Activated CD8-positive, alpha-beta T cell treated with anti-CD3 and anti-CD28 coated beads, Interleukin-2, amount 10 ng/mL, durations not matched to agents 7 days and 5 days (primary cell): ENCODE measurements at places on chromosomes 6 and 20. TPM values are rescaled to one million over a fixed set of nuclear protein-coding genes. Genes with fewer than 3 reads are reported as not detected.

The TINAG gene
- not detected for total RNA-seq

The SLC22A3 gene
- not detected for total RNA-seq

The HLA-DMA gene
- total RNA-seq = 28.6 TPM

The PPIL6 gene
- total RNA-seq = 0.16 TPM

The TRIM15 gene
- total RNA-seq = not detected

The EPHA7 gene
- total RNA-seq = not detected

The PSORS1C2 gene
- total RNA-seq = not detected

The MUC21 gene
- total RNA-seq = not detected

The HNF4A gene
- total RNA-seq = not detected

The FAM209B gene
- total RNA-seq = 1.1 TPM

The IYD gene
- total RNA-seq = not detected

The TULP4 gene
- total RNA-seq = 33.9 TPM

The CST2 gene
- not detected for total RNA-seq

- H3K27me3 ChIP-seq = no peaks in the 10 kb centered on the region
- no peak overlapping the region for H3K4me3 ChIP-seq
- no peak overlapping the region for H3K27ac ChIP-seq
- H3K36me3 ChIP-seq = no peaks in the 10 kb centered on the region
- no peak for DNase-seq
Measured at GRCh38 chr20:37349517-37350491, 3.9 kb downstream of the SRC start.

GRCh38 chr6:134537146-134537555 is 219.2 kb upstream of the SGK1 start:
- DNase-seq = no peak
- H3K4me1 ChIP-seq = peaks cover 21% of the 10 kb centered on the region
- no peaks in the 10 kb centered on the region for H3K27me3 ChIP-seq
- H3K27ac ChIP-seq = no peak overlapping the region

GRCh38 chr20:16672299-16672698 is 57.5 kb upstream of the SNRPB2 start:
- H3K27me3 ChIP-seq = no peaks in the 10 kb centered on the region
- no peaks in the 10 kb centered on the region for H3K4me1 ChIP-seq

DNA sequence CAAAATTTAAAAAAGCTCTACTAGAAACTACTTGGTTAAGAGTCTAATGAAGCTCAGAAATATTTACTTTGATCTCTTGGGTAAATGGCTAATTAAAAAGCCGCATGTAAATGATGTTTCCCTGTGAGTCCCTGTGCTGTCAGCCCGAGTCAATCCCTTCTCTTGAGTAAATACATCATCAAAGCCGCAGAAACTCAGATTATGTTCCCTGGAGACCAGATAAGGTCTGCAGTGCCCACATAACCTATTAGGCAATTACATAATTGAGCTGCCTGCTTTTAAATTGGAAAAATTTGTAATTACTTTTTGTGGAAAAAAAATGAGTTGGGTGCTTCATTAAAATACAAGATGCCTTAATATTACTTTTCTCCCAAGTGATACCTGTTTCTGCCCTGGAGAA is 83.1 kb downstream of the KIZ start:
- no peak overlapping the region for H3K4me3 ChIP-seq
- DNase-seq = no peak
- no peaks in the 10 kb centered on the region for H3K27me3 ChIP-seq
- H3K4me1 ChIP-seq = peaks cover 12% of the 10 kb centered on the region
- no peak overlapping the region for H3K27ac ChIP-seq

DNA sequence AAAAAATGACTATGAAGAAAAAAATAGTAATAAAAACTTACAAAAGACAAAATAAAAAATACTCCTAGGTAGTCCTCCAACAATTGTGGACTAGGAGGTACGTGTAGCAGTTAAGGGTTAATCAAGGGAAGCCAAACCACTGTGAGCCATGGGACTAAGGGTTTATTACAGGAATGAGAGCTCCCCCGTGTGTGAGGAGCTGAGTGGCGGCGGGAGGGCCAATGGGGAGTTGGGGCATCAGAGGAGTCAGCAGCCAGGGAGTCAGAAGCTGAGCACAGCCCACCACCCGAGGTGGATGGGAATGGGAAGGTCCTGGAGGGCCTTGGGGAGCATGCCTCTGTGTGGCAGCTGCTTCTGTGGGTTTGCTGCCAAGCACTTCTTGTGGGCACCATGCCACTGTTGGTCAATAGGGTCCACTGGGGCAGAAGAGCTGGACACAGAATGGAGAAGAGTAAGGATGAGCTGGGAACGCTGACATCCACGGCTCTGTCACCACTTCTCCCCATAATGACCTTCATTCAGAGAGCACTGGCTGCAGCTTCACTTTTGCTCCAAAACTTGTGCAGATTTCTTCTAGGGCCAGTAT is 373.3 kb downstream of the CDKAL1 start:
- H3K27me3 ChIP-seq = no peaks in the 10 kb centered on the region
- H3K27ac ChIP-seq = no peak overlapping the region
- H3K4me1 ChIP-seq = no peaks in the 10 kb centered on the region
- DNase-seq = no peak

GRCh38 chr6:159033160-159034049 is 11.4 kb downstream of the TAGAP start:
- no peak overlapping the region for H3K4me3 ChIP-seq
- H3K27ac ChIP-seq = no peak overlapping the region

DNA sequence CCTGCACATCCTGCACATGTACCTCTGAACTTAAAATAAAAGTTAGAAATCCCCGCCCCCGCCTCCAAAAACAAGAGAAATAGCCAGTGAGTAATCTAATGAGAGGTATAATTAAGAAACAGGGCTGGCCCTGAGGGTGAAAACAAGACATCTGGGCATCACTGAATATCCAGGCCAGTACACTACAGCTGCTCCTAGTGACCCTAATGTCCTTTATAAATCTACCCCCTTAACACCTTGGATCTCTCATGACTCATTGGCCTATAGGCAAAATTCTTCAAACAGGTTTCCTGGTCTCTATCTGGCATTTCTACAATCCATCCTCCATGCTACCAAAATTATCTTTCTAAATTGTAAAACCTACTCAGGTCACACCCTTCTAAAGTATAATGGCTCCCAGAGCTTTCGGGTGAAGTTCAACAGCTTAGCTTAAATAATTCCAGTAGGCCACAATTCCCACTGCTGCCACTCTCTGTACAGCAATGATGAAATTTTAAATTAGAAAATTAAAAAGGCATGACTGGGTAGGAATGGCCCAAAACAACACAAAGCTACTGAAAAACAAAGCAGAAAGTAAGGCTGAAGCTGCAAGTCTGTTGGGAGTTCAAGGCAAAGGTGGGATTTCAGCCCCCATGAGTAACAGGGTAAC is 260.9 kb downstream of the GMDS start:
- peaks cover 26% of the 10 kb centered on the region for H3K36me3 ChIP-seq
- H3K4me1 ChIP-seq = no peaks in the 10 kb centered on the region

DNA sequence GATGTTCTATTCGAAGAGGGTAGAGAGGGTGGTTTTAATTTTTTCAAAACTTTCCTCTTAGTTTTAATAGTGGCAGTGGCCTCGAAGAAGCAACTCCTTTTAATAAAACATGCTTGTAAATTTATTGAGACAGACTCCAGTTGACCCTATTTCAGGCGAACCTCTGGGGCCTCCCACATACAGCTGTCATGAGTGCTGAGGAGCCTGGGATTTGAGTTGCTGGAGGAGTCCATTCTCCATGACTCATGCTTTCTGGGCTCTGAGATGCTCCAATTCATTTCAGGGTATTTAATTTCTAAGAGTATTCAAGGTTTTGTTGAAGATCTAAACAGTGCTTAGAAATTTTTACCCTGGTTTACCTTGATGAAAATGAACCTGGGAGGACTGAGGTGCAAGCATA is 580.4 kb downstream of the CBLN4 start:
- H3K27ac ChIP-seq = no peak overlapping the region
- DNase-seq = no peak
- H3K4me3 ChIP-seq = no peak overlapping the region
- H3K27me3 ChIP-seq = no peaks in the 10 kb centered on the region

DNA sequence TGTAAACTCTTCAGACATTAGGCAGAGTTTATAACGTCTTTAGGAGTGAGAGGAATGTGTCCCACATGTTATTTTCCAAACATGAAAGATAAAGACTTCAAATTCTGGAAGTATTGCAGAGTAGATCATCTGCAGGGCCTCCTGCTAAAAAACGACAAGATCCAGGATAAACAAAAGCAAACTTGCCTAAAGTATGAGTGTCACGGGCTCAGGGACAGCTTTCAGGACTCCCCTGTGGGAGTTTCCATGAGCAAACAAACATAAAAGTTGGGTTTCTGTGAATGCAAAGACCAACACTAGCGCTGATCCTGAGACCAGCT is 76.9 kb downstream of the TXNDC5 start:
- H3K4me1 ChIP-seq = no peaks in the 10 kb centered on the region
- H3K27me3 ChIP-seq = peaks cover 2% of the 10 kb centered on the region
- no peak for DNase-seq
- H3K4me3 ChIP-seq = no peak overlapping the region
- H3K27ac ChIP-seq = no peak overlapping the region

DNA sequence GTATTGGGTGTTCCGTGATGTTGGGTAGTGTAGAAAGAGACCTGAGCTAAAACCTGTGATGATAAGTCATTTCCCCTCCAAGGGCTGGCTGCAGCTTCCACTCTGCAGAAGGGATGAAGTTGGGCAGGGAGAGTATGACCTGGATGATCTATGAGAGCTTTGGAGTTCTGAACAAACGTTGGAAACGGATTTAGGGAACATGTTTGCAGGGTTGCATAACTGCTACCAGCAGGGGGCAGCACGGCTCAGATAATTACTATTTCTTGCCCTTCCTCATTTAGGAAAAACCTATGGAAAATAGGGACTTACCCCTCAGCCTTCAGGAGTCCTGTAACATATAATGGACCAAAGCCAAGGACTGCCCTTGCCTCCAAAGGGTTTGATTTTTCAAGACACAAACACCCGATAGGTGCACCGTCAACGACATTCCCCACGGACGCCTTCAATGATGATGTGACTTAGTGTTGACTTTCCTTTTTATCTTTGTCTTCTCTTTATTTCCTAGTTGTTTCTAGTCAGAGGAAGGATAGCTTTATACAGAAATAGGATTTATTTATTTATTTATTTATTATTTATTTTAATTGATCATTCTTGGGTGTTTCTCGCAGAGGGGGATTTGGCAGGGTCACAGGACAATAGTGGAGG is 164.9 kb upstream of the SASH1 start:
- H3K4me3 ChIP-seq = no peak overlapping the region
- no peak overlapping the region for H3K27ac ChIP-seq
- H3K27me3 ChIP-seq = peaks cover 8% of the 10 kb centered on the region
- H3K36me3 ChIP-seq = no peaks in the 10 kb centered on the region
- no peaks in the 10 kb centered on the region for H3K4me1 ChIP-seq

DNA sequence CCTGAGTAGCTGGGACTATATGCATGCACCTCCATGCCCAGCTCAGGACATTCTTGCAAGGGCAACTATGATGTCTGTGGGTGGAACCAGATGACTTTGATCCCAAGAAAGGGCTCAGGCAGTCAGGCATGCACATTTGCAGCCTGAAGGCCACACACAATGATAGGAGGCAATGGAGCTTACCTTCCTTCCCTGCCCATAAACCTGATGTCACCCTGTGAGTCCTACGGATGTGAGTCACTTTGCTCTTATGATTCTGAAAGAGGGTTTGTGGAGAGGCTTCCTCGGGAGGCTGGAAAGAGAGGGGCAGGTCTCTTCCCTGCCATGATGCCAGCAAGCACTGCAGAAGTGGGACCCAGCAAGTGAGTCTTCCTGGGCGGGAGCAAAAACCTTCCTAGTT is 202.4 kb downstream of the LY86 start:
- H3K27me3 ChIP-seq = peaks cover 2% of the 10 kb centered on the region
- DNase-seq = no peak
- peaks cover 37% of the 10 kb centered on the region for H3K4me1 ChIP-seq
- no peaks in the 10 kb centered on the region for H3K36me3 ChIP-seq
- H3K27ac ChIP-seq = no peak overlapping the region

GRCh38 chr6:139336488-139336887 is 38.0 kb downstream of the CITED2 start:
- no peaks in the 10 kb centered on the region for H3K4me1 ChIP-seq
- H3K36me3 ChIP-seq = no peaks in the 10 kb centered on the region
- no peak for DNase-seq
- H3K27ac ChIP-seq = no peak overlapping the region
- no peaks in the 10 kb centered on the region for H3K27me3 ChIP-seq
- H3K4me3 ChIP-seq = no peak overlapping the region

- H3K36me3 ChIP-seq = no peaks in the 10 kb centered on the region
- peaks cover 22% of the 10 kb centered on the region for H3K27me3 ChIP-seq
- H3K4me1 ChIP-seq = no peaks in the 10 kb centered on the region
- H3K27ac ChIP-seq = no peak overlapping the region
- DNase-seq = no peak
Measured at GRCh38 chr6:121347484-121347883, 13.2 kb upstream of the TBC1D32 start.

- H3K27ac ChIP-seq = no peak overlapping the region
- H3K4me3 ChIP-seq = no peak overlapping the region
- no peaks in the 10 kb centered on the region for H3K36me3 ChIP-seq
Measured at GRCh38 chr6:152086223-152086873, 278.9 kb downstream of the ESR1 start.

DNA sequence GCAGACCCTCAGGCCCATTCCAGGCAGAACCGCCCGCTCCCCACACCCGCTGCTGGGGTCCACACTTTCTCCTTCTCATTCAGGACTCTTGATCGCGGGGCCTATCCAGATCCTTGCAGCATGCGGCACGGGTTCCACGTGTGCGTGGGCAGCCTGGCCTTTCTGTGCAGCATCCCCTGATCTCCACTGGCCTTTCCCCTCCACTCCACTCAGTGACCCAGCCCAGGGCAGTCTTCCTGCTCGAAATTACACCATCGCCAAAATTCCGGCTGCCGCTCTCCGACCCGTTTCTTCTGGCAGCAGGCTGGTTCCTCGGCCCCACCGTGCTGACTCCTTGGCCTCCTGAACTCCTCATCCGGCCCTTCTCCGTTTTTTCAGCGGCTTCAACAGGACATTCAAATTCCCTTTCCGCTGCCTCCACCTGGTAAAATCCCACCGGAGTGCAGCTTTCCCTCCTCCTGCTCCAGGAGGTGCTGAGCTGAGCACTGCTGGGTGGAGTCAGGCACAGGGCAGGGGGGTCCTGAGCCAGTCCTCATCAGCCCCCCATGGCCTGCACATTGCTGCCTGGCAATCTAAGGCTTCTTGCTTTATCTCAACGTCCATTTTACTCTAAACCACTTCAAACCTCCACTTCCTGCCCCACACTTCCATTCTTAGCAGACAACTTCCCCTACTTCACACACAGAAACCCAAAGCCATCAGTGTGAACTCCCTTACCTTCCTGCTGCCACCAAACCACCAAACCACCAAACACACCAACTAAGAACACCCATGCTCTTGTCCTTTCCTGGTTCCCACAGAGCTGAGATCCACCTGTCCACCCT is 9.0 kb downstream of the SFT2D1 start:
- peak overlapping the region; percentile 60 for H3K4me3 ChIP-seq
- peaks cover 61% of the 10 kb centered on the region for H3K36me3 ChIP-seq
- H3K27ac ChIP-seq = peak overlapping the region; percentile 60
- peaks cover 50% of the 10 kb centered on the region for H3K4me1 ChIP-seq

GRCh38 chr6:161641175-161641574 is 367.3 kb upstream of the AGPAT4 start:
- no peak for DNase-seq
- H3K27me3 ChIP-seq = no peaks in the 10 kb centered on the region
- H3K36me3 ChIP-seq = no peaks in the 10 kb centered on the region
- no peaks in the 10 kb centered on the region for H3K4me1 ChIP-seq
- no peak overlapping the region for H3K4me3 ChIP-seq

GRCh38 chr20:11128220-11128718 is 454.5 kb upstream of the JAG1 start:
- no peak overlapping the region for H3K4me3 ChIP-seq
- no peaks in the 10 kb centered on the region for H3K27me3 ChIP-seq
- DNase-seq = no peak
- H3K4me1 ChIP-seq = no peaks in the 10 kb centered on the region
- H3K27ac ChIP-seq = no peak overlapping the region
